ENCODE measurements at places on chromosomes 2 and 18.

GRCh38 chr2:112137516-112138158, 548 bp upstream of the FBLN7 start:
- DNase-seq = no peak

GRCh38 chr2:58950795-58951462, 709.8 kb upstream of the FANCL start:
- DNase-seq = no peak

- no peak for DNase-seq
These were observed at the start of gene CBLN2 for GRCh38 chr18:72544092-72544886. Gene CBLN2, minus strand, starts transcription at chr18:72544342. Its CDS starts 2,182 bp downstream, at chr18:72542160.

GRCh38 chr2:173058673-173059072, 17.0 kb upstream of the MAP3K20 start:
- no peak for DNase-seq

- DNase-seq = no peak
These were observed 133.7 kb downstream of the MSH2 start for GRCh38 chr2:47536696-47537095.

GRCh38 chr2:197399887-197400540, 34.8 kb downstream of the SF3B1 start:
- no peak for DNase-seq

- no peak for DNase-seq
These were observed 40.6 kb downstream of the XRCC5 start for GRCh38 chr2:216149741-216150140.

DNA sequence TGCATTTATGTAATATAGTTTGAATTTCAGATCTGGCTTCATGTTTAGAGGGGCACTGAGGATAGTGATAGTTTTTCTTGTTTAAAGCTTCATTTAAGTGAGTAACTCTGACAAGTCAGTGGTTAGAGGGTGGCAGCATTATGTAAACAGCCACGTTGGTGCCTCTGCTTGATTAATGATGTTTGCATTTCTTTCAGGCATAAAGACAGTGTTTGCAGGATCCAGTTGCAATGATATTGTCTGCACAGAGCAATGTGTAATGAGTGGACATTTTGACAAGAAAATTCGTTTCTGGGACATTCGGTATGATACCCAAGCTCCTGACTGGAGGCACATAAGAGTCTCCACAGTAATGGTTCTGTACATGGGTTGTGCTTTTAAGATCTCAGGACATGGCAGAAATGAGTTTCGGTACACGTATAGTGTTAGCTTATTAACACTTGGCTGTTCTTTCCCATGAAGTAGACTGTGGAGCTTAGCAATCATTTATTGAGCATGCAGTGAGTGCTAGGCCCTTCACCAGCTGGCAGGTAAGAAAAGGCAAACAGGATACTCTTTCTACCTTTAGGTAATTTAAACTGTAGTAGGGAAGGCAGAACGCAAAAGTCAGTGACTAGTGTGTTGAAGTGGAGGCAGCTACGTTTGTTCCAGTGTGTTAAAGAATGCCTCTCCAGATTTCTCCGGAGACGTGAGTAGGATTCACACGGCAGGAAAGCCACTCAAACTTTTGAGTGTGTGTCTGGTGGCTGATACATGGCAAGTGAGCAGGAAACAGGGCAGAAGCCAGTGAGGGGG, 17.4 kb upstream of the SAG start:
- no peak for DNase-seq

GRCh38 chr2:24509840-24510239, 18.8 kb downstream of the NCOA1 start:
- DNase-seq = no peak

DNA sequence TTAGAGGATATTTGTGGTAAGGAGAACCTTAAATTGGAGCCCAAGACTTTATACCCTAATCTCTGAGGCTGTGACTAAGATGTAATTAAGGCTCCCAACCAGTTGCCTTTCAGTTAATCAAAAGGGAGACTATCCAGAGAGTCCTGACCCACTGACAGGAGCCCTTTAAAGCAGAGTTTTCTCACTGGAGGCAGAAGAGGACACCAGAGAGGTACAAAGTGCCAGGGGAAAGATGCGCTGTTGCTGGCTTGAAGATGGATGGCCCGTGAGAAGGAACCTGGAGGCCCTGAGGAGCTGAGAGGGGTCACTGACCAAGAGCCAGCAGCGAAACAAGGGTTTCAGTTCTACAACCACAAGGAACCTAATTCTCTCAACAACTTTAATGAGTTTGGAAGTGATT, 137.3 kb downstream of the TMEM131 start:
- no peak for DNase-seq

DNA sequence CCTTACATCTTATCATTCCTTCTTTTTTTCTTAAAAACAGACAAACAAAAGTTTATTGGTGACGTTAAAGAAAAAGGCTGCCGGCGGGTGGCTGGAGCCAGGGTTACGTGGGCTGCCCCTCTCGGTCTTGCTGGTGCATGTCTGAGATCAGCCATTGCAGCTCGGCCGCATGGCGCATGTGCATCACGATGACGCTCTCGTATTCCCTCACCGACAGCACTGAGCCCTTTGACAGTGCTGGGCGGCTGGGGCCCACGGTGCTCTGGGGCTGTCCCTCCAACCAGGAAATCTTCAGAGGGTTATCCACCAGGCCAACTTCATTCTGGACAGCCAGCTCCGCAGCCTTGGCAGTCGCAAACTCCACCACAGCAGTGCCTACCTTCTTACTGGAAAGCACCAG, 1081.8 kb upstream of the TMEFF2 start:
- no peak for DNase-seq

GRCh38 chr18:76618721-76619120, 123.7 kb upstream of the ZNF516 start:
- no peak for DNase-seq

- DNase-seq = no peak
These were observed 1433.2 kb upstream of the TMEFF2 start for GRCh38 chr2:193627927-193628272.

DNA sequence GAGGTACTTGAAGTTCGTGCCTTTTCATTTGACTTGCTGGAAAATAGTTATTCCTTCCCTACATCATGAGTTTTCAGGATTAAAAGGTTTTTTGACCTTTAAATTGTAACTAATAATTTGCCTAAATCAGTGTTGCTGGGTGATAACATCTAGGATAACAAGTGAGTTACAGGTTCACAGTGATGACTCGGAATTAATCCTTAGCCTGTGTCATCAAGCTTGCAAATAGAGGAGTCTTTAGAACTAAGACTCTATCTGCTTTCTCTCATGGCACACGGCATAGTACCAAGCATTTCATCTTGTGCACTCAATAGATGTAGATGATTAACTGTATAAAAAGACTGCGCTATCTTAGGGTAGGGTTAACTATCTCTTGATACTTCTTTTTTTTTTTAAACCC, 79.5 kb downstream of the CAMKMT start:
- DNase-seq = no peak

GRCh38 chr2:157837851-157838441, 38.2 kb downstream of the ACVR1 start:
- no peak for DNase-seq

DNA sequence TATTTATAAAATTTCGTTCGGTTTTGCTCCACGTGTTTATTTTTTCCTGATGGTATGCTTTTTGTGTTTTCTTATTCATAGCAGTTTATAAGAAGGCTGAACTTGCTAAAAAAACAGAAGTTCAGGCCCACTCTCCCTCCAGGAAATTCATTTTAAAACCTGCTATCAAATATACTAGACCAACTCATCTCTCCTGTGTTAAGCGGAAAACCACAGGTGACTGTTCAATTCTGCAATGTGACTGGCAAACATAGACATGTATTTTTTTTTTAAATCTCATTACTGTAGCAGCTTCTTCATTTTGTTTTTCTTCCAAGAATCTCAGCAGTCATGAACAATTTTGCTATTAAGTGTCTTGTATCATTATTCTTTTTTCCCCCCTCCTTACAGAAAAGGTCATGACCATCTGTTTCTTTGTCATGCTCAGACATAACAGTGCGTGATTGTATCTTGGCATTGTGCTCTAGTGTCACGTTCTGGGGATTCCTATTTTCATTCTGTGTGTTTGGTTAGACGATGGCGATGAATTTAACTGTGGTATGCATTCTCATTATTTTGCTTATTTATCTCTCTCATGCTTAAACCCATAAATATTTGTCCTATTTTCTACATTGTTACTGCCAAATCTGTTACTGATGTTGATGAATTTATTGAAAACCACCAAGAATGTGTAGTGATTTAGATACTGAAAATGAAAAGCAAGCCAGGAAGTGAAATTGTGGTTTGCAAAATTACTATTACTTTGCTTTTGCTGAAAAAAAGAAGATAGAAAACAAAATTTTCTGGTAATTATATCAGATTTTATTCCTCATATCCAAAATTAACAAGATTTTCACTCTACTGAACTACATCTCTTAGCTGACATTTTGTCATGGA, 74.6 kb upstream of the UNC80 start:
- no peak for DNase-seq

DNA sequence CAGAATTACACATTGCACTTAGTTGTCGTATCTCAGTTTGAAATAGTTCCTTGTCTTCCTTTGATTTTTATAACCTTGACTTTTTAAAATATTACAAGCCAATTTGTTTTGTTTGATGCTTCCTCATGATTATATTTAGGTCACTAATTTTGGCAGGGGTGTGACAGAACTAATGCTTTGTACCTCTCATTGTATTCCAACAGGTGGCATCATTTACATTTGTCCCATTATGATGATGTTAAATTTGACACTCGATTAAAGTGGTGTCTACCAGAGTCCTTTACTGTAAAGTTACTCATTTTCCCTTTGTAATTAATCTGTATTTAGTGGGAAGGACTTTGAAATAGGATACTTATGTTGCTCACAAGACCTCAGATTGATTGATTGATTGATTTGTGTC, 21.5 kb upstream of the MFSD2B start:
- DNase-seq = no peak

DNA sequence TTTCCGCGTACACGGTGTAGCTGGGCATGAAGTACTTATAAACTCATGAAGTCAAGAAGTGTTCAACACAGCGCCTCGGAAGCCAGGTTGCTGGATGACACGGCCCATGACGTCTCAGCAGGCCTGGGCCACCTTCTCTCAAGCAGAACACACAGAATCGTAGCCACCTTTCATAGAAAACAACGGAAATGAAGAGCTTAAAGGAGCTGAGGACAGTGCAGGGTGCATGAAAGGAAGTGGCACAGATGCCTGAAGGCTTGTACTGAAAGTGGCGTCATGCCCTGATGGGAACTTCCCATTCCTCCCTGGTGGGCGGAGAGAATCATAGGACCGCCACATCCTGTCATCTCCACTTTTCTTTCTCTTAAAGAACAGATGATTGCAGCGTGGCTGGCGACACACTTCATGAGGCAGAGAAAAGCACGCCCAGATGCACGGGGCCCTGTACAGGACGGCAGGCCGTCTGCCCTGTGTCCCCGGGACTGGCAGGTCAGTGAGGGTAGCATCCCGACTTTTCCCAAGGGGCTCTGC, 31.1 kb downstream of the HDAC4 start:
- DNase-seq = peak; percentile 12

DNA sequence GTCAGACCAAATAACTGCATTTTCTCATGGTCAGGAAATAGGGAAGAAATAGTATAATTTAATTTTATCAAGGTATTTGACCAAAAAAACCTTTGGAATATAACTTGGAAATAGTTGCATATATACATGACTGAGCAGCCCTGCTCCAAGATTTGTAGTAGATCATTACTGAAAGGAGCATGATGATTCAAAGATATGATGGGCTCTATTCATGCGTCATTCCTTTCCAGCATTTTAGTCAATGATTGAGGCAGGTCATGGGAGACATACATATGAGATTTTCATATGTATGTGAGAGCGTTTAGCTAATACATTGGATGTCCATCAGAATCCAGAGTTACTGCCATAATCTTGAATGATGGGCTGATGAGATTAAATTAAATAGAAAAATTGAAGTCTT, 74.5 kb downstream of the CAB39 start:
- DNase-seq = no peak

- no peak for DNase-seq
These were observed 149.6 kb downstream of the MTCL1 start for GRCh38 chr18:8854962-8855361.

- no peak for DNase-seq
These were observed 1642.5 kb upstream of the TMEFF2 start for GRCh38 chr2:193837111-193837738.

Measured in AG04449 (cell line).